A549 treated with GW870086 at 1 μM for 4 hours (cell line): ENCODE measurements at places on chromosomes 6 and 20. TPM values are rescaled to one million over a fixed set of nuclear protein-coding genes. Genes with fewer than 3 reads are reported as not detected.

The EMILIN3 gene
- total RNA-seq, result 0.34 to 0.49 TPM (median 0.39 TPM) in 5 replicates

The THBS2 gene
- total RNA-seq, result 0.02 to 0.08 TPM (median 0.03 TPM) in 3 of 5 replicates, not detected in the others

The AVP gene
- not detected in 5 replicates for total RNA-seq

The COL21A1 gene
- total RNA-seq, result 0.51 to 2.4 TPM (median 0.76 TPM) in 5 replicates

The SNAI1 gene
- total RNA-seq, result 9.0 to 15.2 TPM (median 13.5 TPM) in 5 replicates

The FLRT3 gene
- 1.1 to 1.6 TPM (median 1.3 TPM) in 5 replicates for total RNA-seq

The PLTP gene
- 1.5 to 2.2 TPM (median 1.6 TPM) in 5 replicates for total RNA-seq

The PLCB1 gene
- total RNA-seq, result 0.30 to 0.89 TPM (median 0.58 TPM) in 5 replicates

The FUT9 gene
- not detected in 5 replicates for total RNA-seq

The MOXD1 gene
- total RNA-seq, result 1.1 to 2.3 TPM (median 1.6 TPM) in 5 replicates

The ENPP1 gene
- total RNA-seq, result 0.87 to 1.6 TPM (median 1.3 TPM) in 5 replicates

The METTL24 gene
- not detected in 5 replicates for total RNA-seq

The COL20A1 gene
- total RNA-seq, result 0.41 to 0.91 TPM (median 0.65 TPM) in 5 replicates
